ENCODE measurements at places on chromosomes 7 and 10.

DNA sequence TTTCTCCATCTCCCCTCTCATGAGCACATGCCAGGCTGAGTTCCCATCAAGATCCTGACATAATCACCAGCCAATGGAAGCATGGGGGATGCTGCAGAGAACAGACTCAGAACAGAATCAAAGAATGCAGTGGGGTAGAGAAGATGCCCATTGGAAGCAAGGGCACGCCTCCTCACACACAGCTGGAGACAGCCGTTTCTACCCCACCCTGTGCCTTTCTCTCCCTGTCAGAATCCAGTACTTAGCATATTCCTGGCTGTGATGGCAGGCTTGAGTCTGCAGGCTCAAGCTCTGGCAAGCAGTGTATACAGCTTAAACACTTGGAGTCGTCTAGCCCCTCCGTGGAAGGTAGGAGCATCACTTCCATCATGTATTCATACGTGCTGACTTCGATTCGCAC is 867.9 kb downstream of the NRG3 start:
- H3K27me3 ChIP-seq = no peaks in the 10 kb centered on the region
- H3K4me3 ChIP-seq = no peak overlapping the region
- H3K36me3 ChIP-seq = no peaks in the 10 kb centered on the region
- H3K4me1 ChIP-seq = no peaks in the 10 kb centered on the region

- H3K36me3 ChIP-seq = no peaks in the 10 kb centered on the region
- H3K4me3 ChIP-seq = no peak overlapping the region
- DNase-seq = peak; percentile 53
- peaks cover 10% of the 10 kb centered on the region for H3K4me1 ChIP-seq
- H3K27me3 ChIP-seq = no peaks in the 10 kb centered on the region
These were observed 160.4 kb downstream of the KIF20B start for GRCh38 chr10:89861584-89862301.

DNA sequence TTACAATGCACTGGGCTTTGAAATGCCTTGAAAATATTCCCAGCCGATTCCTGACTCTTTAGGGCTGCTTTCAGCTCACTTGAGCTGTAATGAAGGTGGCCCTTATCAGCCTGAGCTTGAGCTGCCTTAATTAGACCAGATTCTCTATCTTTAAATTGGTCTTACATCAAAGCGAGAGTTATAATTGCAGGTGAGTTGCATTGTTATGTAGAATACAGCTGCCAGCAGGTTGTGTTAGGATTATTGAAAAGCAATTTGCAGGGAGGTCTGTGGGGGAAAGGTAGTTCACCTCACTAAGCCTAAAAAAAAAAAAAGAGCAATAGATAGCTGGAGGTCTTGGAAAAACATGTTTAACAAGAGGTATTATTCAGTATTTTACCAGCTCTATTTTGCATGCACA is 142.2 kb upstream of the HABP2 start:
- DNase-seq = no peak
- no peaks in the 10 kb centered on the region for H3K4me1 ChIP-seq
- no peaks in the 10 kb centered on the region for H3K27me3 ChIP-seq
- no peak overlapping the region for H3K4me3 ChIP-seq
- no peak overlapping the region for H3K27ac ChIP-seq

GRCh38 chr10:37816290-37816689 is 41.1 kb downstream of the ZNF248 start:
- H3K36me3 ChIP-seq = no peaks in the 10 kb centered on the region
- no peak overlapping the region for H3K27ac ChIP-seq
- H3K4me1 ChIP-seq = no peaks in the 10 kb centered on the region
- H3K27me3 ChIP-seq = no peaks in the 10 kb centered on the region
- no peak overlapping the region for H3K4me3 ChIP-seq

DNA sequence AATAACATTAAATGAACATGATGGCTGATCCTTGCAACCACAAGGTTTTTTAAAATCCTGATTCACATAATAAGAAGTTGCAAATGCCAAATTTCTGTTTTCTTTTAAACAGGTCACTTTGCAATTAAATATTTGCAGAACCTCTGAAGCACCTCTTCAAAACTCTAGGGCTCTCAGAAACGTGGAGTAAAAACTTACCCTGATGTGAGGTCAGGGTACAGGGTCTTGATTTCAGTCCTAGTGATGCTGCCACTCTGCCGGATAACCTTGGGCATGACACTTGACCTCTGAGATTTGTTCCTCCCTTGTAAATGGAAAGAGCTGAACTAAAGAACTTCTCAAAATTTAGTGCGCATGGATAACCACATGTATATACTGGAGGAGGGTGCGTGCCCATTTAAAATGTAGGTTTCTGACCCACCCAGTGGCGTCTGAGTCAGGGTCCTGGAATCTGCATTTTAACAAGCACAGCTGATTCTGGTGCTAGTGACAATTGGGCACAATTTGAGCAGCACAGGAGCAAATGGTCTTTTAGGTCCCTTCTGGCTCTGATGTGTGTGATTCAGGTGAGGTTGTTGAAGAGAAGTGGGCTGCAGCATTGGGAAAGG is 35.5 kb upstream of the TNPO3 start:
- no peaks in the 10 kb centered on the region for H3K36me3 ChIP-seq
- H3K4me3 ChIP-seq = no peak overlapping the region
- no peak for DNase-seq
- peaks cover 19% of the 10 kb centered on the region for H3K4me1 ChIP-seq
- no peaks in the 10 kb centered on the region for H3K27me3 ChIP-seq

DNA sequence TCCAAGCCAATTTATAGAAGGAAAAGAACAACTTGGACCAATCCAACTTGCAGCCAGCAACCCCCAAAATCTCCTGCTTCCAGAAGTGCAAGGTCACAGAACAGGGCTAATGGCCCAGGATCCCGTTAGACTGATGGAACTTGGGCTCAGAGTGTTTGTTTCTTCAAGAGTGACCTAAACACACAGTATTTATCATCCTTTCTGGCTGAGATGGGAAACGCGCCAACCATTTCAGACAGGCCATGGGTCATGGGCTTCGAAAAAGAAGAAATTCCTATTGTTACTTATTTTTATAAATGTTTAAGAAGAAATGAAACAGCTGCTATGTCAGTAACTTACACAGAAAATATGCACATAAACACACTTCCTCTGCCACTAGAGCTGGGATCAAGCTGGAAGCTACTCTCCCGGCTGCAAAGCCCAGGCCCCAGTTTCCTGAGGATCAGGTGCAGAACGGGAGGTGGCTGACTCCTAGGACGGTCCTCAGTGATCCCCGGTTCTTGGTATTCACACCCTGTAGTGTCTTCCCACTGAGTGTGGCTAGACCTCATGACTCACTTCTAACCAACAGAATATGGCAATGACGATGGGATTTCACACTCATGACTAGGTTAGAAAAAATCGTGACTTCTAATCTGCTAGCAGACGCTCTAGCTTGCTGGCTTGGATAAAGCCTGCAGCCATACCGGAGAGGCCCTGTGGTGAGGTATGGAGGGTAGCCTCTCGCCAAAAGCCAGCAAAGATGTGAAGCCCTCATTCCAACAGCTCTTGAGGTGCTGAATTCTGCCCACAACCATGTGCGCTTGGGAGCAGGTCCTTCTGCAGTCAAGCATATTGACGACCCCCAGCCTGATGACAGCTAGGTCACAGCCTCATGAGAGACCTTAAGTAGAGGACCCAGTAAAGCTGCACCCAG is 60.2 kb downstream of the CHST15 start:
- peaks cover 28% of the 10 kb centered on the region for H3K36me3 ChIP-seq
- H3K4me1 ChIP-seq = peaks cover 12% of the 10 kb centered on the region
- no peak overlapping the region for H3K27ac ChIP-seq
- no peak for DNase-seq

DNA sequence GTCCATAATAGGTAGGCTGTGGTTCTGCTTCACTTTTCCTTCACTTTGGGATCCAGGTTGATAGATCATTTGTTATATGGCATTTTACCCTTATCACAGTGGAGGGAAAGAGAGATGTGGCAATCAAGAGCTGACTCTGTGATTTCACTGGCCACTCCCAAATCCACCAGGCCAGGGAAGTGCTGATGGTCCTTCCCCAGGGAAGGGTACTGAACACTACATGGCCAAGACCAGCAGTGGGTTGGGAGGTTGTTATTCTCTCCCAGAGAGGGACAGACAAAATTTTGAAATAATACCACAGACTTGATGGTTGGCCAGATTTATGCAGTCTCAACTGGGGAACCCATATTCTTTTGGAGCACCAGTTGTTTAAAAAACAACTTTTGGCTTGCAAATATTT is 102.5 kb downstream of the SND1 start:
- H3K36me3 ChIP-seq = no peaks in the 10 kb centered on the region
- no peaks in the 10 kb centered on the region for H3K27me3 ChIP-seq
- H3K4me1 ChIP-seq = no peaks in the 10 kb centered on the region
- H3K27ac ChIP-seq = no peak overlapping the region
- DNase-seq = no peak

- peak; percentile 95 for DNase-seq
- no peaks in the 10 kb centered on the region for H3K36me3 ChIP-seq
- H3K27ac ChIP-seq = peak overlapping the region; percentile 81
- no peaks in the 10 kb centered on the region for H3K27me3 ChIP-seq
- H3K4me3 ChIP-seq = peak overlapping the region; percentile 47
These were observed 37.8 kb upstream of the PSAP start for GRCh38 chr10:71888623-71889387.

GRCh38 chr10:77400033-77400432 is 237.6 kb downstream of the KCNMA1 start:
- no peak for DNase-seq
- no peaks in the 10 kb centered on the region for H3K4me1 ChIP-seq
- no peaks in the 10 kb centered on the region for H3K36me3 ChIP-seq
- no peak overlapping the region for H3K27ac ChIP-seq
- H3K27me3 ChIP-seq = no peaks in the 10 kb centered on the region

DNA sequence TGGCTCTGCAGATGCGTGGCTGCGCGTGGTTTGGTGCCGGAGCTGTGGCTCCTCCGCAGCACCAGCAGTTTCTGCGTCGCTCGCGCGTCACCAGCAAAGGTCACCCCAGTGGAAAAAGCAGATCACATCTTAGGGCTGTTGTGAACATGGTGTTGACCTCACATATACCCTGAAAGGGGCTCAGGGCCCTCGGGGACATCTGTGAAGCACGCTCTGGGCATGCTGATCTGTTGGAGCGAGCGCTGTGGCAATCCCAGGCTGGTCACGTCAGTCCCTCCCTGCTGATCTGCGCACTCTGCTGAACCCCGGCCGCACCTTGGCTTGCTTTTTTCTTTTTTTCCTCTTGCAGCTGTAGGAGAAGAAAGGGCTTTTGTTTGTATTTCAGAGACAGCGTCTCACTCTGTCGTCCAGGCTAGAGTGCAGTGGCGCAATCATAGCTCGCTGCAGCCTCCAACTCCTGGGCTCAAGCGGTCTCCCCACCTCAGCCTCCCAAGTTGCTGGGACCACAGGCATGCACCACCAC is 33.3 kb upstream of the AP5Z1 start:
- H3K27me3 ChIP-seq = no peaks in the 10 kb centered on the region
- no peak overlapping the region for H3K4me3 ChIP-seq
- H3K4me1 ChIP-seq = peaks cover 53% of the 10 kb centered on the region
- no peak overlapping the region for H3K27ac ChIP-seq
- H3K36me3 ChIP-seq = peaks cover 4% of the 10 kb centered on the region

- DNase-seq = no peak
- no peaks in the 10 kb centered on the region for H3K27me3 ChIP-seq
- H3K4me3 ChIP-seq = no peak overlapping the region
- H3K27ac ChIP-seq = no peak overlapping the region
- no peaks in the 10 kb centered on the region for H3K4me1 ChIP-seq
These were observed 686.9 kb upstream of the FOXK1 start for GRCh38 chr7:3995187-3995586.

- no peak for DNase-seq
- no peak overlapping the region for H3K4me3 ChIP-seq
- H3K36me3 ChIP-seq = no peaks in the 10 kb centered on the region
- no peak overlapping the region for H3K27ac ChIP-seq
- no peaks in the 10 kb centered on the region for H3K27me3 ChIP-seq
- H3K4me1 ChIP-seq = peaks cover 36% of the 10 kb centered on the region
These were observed 35.0 kb upstream of the PDCD4 start for GRCh38 chr10:110836706-110837105.

DNA sequence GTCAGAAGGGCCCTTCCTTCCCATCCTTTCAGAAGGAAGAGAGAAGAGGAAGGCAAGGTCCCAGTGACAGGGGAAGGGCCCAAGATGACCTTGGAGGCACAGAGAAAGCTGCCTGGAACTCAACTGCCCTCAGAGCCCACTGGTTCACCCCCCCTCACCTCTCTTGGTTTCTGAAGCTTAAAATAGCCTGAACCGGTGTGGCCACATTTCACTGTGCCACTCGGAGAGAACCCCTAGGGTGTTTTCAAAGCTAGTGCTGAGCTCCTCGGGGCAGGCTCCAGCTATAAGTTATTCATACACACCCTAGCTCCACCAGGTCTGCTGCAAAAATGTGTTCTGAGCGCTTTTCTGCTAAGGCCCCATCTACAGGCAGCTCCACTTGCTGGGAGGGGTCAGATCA is 60.9 kb upstream of the ADRB1 start:
- H3K4me1 ChIP-seq = peaks cover 8% of the 10 kb centered on the region
- H3K27me3 ChIP-seq = no peaks in the 10 kb centered on the region
- H3K4me3 ChIP-seq = no peak overlapping the region
- no peak for DNase-seq
- peak overlapping the region; percentile 29 for H3K27ac ChIP-seq

DNA sequence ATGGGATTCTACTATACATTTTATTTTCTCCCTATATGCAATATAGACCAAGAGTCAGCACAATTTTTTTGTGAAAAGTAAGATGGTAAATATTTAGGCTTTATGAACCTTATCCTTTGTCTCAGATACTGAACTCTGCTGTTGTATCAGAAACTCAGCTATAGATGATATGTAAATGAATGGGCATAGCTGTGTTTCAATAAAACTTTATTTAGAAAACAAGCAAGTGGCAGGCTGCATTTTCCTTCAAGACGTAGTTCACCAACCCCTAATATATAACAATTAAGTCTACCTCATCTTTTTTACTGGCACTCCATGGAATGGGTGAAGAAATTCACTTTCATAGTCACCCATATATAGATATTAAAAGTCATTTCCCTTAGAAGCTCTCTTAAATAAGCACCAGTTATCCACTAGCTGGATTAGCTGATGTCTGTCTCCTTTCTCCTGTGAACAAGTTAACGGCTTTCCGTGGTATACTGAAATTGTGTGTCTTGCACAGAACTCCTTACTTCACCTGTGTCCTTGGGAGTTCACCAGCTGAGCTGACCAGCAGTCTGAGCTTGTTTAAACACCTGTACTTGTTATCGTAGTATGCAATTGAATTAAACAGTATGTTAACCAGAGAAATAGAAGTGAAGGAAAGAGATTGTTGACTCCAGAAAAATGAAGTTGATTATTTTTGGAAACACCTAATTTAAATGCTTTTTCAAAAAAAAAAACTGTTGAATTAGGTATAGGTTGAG is 770.6 kb downstream of the KCNMA1 start:
- no peak overlapping the region for H3K4me3 ChIP-seq
- H3K27me3 ChIP-seq = no peaks in the 10 kb centered on the region
- no peaks in the 10 kb centered on the region for H3K4me1 ChIP-seq
- DNase-seq = no peak

DNA sequence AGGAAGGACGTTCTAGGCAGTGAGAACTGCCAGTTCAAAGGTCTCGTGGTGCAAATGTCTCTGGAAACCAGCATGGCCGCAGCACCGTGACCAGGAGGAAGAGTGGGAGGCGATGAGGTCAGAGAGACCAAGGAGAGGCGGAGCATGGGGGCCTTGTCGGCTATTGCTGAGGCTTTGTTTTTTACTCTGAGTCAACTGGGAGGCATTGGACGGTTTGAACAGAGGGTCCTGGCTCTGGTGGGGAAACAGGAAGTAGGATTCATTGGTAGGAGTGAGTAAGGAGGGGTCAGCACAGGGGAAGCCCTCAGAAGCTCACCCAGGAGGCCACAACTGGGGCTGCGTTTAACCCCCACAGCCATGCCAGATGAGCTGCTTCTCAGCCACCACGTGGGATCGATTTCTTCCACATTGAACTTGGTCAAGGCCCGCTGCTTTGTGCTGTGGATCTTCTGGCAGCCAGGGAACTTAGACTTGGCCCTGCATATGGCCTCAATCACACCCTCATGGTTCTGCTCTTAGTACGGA is 22.2 kb upstream of the SH2B2 start:
- DNase-seq = no peak
- H3K27ac ChIP-seq = no peak overlapping the region
- H3K36me3 ChIP-seq = no peaks in the 10 kb centered on the region
- no peak overlapping the region for H3K4me3 ChIP-seq
